GM23338 (cell line): ENCODE measurements at places on chromosomes 7 and 10.

GRCh38 chr7:26200038-26200443 is 505 bp downstream of the HNRNPA2B1 start:
- DNase-seq: peak; percentile 73
- H3K27me3 ChIP-seq: no peaks in the 10 kb centered on the region
- peaks cover 27% of the 10 kb centered on the region for H3K4me1 ChIP-seq
- peaks cover 44% of the 10 kb centered on the region for H3K36me3 ChIP-seq
- H3K4me3 ChIP-seq: peak overlapping the region; percentile 71

- H3K36me3 ChIP-seq: no peaks in the 10 kb centered on the region
- no peaks in the 10 kb centered on the region for H3K4me1 ChIP-seq
- H3K27ac ChIP-seq: no peak overlapping the region
- no peaks in the 10 kb centered on the region for H3K27me3 ChIP-seq
- no peak for DNase-seq
Measured at GRCh38 chr10:124213471-124213870, 120.1 kb upstream of the CHST15 start.

DNA sequence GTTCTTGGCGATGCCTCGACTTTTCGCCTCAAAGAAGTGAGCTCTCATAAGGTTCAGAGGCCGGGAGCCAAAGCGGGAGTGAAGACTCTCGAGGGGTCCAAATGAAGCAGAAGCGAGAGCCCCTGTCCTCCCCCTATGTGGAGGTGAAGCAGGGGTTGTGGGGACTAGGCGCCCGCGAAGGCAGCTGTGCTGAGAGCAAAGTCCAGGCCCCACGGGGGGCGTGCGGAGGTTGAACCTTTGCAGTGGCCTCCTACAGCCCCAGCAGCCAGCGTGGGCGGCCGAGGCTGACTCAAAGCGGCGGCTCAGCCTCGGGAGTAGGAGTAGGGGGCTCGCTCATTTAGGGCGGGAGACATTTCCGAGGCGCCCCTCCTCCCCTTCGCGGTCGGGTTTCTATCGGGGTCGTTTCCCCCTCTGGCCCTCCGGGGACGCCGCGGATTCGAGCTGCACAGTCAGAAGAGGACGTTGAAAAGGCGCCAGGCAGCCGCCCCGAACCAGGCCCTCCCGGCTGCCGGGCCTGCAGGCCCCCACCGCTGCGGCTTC is 553 bp upstream of the ADD3 start:
- peaks cover 67% of the 10 kb centered on the region for H3K4me1 ChIP-seq
- peaks cover 11% of the 10 kb centered on the region for H3K27me3 ChIP-seq
- H3K4me3 ChIP-seq: peak overlapping the region; percentile 63
- H3K36me3 ChIP-seq: no peaks in the 10 kb centered on the region
- peak overlapping the region; percentile 74 for H3K27ac ChIP-seq
- no peak for DNase-seq

GRCh38 chr10:6314620-6315205 is 112.0 kb downstream of the PFKFB3 start:
- H3K36me3 ChIP-seq: no peaks in the 10 kb centered on the region
- H3K4me3 ChIP-seq: no peak overlapping the region
- no peaks in the 10 kb centered on the region for H3K4me1 ChIP-seq
- no peaks in the 10 kb centered on the region for H3K27me3 ChIP-seq
- H3K27ac ChIP-seq: no peak overlapping the region
- no peak for DNase-seq

GRCh38 chr7:69786730-69787395 is 188.6 kb downstream of the AUTS2 start:
- no peak overlapping the region for H3K4me3 ChIP-seq
- H3K4me1 ChIP-seq: peaks cover 6% of the 10 kb centered on the region
- no peaks in the 10 kb centered on the region for H3K36me3 ChIP-seq
- no peak for DNase-seq
- H3K27me3 ChIP-seq: no peaks in the 10 kb centered on the region

DNA sequence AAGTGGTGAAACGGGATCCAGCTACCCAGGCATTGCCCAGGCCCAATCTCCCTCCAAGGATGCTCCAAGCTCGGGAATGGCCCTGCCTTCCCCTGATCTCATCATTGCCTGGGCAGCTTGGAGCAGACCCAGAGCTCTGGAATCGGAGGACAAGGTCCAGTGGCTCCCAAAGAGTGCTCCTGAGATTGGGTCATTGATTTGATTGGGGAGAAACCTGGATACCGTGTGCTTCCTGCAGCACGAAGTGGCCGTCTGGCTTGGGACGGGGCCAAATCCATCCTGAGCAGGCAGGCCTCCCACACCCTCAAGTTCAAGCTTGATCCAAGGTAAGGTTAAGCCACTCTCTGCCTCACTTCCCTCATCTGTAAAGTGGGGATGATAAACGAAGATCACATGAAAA is 69.9 kb downstream of the OAT start:
- DNase-seq: no peak
- no peaks in the 10 kb centered on the region for H3K36me3 ChIP-seq
- no peak overlapping the region for H3K27ac ChIP-seq
- H3K27me3 ChIP-seq: no peaks in the 10 kb centered on the region

DNA sequence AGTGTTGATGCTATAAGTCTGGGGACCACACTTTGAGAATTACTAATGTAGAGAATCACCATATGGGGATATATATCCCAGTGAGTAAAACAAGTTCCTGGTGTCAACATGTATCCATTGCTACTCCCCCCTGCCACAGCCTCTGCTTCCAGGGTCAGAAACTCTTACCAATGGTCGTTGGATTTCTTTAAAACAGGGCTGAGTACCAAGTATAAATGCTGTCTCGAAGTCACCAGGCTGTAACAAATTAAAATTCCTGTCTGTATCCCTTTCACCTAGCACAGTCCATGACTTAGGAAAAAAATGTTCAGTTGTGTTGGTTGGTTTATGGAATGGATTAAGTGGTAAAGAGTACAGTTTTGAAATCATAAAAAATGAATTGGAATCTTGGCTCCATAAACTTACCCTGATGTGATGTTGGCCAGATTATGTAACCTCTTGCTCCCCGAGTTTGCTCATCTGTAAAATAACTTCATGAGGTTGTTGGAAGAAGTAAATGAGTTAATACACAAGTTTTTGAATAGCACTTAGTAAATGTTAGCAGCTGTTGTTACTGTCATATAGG is 364.0 kb upstream of the LRGUK start:
- H3K4me1 ChIP-seq: peaks cover 20% of the 10 kb centered on the region
- no peaks in the 10 kb centered on the region for H3K36me3 ChIP-seq
- no peak overlapping the region for H3K27ac ChIP-seq

- peaks cover 15% of the 10 kb centered on the region for H3K4me1 ChIP-seq
- DNase-seq: no peak
- H3K36me3 ChIP-seq: no peaks in the 10 kb centered on the region
- H3K27ac ChIP-seq: no peak overlapping the region
- no peak overlapping the region for H3K4me3 ChIP-seq
Measured at GRCh38 chr10:110680273-110681020, 36.3 kb downstream of the RBM20 start.

- H3K27ac ChIP-seq: no peak overlapping the region
- peaks cover 100% of the 10 kb centered on the region for H3K27me3 ChIP-seq
- DNase-seq: no peak
- H3K36me3 ChIP-seq: no peaks in the 10 kb centered on the region
- peak overlapping the region; percentile 66 for H3K4me3 ChIP-seq
Measured at GRCh38 chr7:35252612-35253459, 1.1 kb downstream of the TBX20 start.
